ENCODE measurements at places on chromosomes 16 and 17.

- no peak for DNase-seq
These were observed 10.8 kb downstream of the SSH2 start for GRCh38 chr17:29918922-29919856.

DNA sequence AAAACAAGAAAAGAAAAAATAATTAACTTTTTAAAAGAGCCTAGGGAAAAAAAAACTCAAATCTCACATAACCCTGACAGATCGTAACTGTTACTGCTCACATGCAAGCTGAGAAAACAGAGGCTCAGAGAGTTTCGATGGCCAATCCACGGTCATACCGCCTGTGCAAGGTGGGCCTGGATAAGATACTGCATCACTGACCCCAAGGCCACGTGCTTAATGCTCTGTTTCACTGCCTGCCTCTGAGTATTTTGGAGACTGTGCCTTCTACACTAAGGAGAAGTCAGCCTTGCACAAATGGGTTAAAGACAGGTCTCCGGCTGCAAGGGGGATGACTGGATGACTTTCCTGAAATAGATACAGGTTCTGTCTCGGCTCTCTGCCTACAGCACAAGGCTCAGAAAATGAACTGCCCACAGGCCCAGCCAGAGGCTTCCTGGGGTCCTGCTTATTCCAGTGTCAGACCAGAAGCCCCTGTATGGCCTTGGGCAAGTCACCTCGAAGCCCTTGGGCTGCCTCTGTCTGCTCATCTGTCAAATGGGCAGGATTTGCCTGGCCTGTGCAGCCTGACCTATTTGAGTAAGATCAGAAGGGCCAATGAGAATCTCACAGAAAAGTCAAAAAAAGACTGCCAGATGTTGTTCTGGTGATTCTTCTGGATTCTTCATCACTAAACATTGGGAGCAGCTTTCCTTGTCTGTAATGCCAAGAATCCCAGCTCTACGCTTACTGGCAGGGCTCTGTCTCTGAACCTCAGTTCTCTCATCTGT lies 25.8 kb downstream of the CNGB1 start:
- no peak for DNase-seq

DNA sequence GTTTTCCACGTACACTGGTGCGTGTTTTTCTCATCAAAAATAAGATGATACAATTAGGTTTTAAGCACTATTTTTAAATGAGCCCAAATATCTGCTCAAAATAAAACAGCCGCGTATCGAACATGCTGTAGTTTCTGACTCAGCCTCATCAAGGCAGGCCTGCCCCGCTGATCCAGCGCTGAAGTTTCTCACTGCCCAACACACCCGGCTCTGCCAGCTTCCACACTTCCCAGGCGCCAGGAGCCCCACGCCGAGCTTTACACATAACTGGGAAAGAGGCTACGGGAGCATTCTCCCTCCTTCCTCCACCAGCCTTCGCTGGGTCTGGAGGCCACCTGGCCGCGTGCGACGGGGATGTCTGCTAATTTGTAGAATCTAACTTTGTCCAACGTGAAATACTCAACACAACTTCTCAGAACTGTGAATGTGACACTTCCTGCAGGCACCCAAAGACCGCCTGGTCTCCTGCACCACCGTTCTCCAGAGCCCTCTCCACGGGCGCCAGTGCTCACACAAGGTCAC lies 42.1 kb downstream of the MAP1LC3B start:
- no peak for DNase-seq

DNA sequence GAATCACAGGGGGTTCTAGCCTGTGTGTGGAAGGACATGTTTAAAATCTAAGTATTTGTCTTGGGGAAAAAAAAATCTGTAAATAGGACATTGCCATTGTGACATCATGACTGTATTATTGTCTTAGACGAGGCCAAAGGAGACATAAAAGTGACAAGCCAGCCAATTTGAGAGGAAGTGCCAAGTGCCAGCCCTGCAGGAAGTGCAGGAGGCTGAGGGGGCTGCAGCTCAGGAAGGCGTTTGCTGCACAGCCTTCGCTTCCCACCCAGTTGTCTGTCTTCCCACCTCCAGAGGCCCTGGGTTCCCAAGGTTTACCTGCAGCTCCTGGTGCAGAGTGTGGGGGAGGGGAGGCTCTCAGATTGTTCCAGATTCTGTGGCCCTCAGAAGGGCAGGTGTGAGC lies 1.3 kb downstream of the ADCY7 start:
- DNase-seq, result no peak
